Pancreas (tissue), 10 donors: ENCODE measurements at places on chromosomes 2 and 18. TPM values are rescaled to one million over a fixed set of nuclear protein-coding genes. Genes with fewer than 3 reads are reported as not detected.

The DYNAP gene
- not detected for total RNA-seq

The GPR39 gene
- 3.2 TPM for total RNA-seq

GRCh38 chr18:7619676-7620075 lies 52.6 kb downstream of the PTPRM start:
- no peak for DNase-seq
- no peaks in the 10 kb centered on the region for H3K36me3 ChIP-seq
- no peak overlapping the region for H3K4me3 ChIP-seq
- H3K27ac ChIP-seq = no peak overlapping the region
- peaks cover 14% of the 10 kb centered on the region for H3K4me1 ChIP-seq
- H3K27me3 ChIP-seq = no peaks in the 10 kb centered on the region

DNA sequence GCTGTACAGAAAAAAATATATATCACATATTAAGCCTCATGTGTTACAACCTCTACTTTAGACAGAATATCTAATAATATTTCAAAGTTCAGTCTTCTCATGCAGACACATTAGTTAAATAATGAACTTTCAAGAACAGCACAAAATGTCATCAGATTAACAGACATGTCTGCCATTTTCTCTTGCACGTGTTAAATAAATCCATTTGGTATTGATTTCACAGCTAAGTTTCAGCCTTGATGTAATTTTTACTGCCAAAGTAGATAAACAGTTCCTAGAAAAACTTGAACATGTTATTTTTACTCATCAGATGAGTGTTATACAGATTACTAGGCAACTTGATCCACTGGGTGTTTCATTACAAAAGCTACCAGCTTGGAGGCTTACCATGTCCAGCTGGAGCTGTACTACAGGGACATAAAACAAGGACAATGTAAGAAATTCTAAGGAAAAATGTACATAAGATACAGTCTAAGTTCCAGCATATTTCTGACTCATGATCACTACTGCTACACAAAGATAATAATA lies 290.7 kb upstream of the DDX18 start:
- H3K36me3 ChIP-seq = no peaks in the 10 kb centered on the region
- H3K4me1 ChIP-seq = no peaks in the 10 kb centered on the region
- no peak overlapping the region for H3K4me3 ChIP-seq
- DNase-seq = no peak

DNA sequence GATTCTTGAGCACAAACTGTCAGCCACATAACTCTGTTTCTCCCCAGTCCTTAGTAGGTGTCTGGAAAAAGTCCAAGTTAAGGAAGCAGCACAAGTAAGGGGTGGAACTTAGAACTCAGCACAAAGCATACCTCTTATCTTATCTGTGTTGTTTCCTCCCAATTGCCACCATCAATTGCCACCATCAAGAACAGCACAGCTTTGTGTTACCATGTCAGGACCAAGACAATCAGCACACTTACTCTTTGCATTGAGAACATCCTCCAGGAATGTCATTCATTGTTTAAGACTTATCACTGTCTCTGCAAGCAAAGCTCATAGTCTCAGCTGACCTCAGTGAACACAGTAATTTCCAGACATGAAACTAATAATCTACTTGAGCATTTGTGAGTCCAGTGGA lies 212.7 kb upstream of the FSHR start:
- H3K27me3 ChIP-seq = no peaks in the 10 kb centered on the region
- no peak overlapping the region for H3K4me3 ChIP-seq
- H3K27ac ChIP-seq = no peak overlapping the region
